ENCODE measurements at places on chromosomes 4 and X.

DNA sequence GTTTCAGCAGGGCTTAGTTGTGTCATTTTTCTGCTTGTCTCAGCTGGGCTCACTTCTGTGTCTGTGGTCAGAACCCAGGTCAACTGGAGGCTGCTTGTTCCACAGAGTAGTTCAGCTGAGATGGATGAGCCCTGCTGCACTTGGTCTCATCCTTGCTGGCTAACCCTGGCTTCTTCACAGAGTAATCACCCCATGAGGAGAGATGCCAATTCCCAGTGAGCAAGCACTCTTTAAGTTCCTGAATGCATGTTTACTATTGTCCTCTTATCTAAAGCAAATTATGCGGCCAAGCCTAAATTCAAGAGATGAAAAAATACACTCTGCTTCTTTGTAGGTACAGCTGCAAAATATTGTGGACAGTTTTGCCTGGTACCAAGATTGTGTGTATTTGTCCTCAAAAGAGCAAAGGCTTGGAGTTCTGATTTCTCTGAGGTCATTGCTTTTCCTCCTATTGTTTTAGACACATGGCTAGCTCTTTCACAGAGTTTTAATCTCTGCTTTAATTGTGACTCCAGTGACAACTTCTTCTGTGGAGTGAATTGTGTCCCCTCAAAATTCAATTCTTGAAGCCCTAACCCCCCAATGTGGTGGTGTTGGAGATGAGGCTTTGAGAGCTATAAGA, 236.6 kb upstream of the ANKRD50 start:
- DNase-seq, result no peak

DNA sequence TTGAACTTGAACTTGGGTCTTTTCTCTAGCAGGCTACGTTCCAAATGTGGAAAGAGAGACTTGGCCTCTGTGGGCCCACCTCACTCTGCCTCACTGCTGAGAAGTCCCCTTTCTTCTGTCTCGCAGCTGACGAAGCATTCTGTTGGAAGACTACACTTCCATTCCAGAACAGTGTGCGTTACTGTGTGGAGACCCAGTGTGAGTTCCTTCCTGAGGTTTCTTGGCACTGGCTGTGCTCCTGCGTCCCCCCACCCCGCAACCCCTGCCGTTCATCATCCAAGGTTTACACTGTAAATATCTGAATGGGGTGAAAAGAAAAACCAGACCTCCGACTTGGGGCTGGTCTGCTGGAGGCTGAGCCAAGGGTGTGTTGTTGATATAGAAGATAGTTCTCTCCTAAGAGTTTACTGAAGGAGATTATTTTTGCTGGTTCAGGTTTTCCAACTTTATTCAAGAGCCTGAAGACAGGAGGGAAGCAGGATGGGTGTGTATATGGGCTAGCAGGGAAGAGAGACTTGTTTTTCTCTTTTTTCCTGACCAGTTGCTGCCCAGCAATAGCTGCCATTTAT, 34.7 kb downstream of the NHSL2 start:
- no peak for DNase-seq

DNA sequence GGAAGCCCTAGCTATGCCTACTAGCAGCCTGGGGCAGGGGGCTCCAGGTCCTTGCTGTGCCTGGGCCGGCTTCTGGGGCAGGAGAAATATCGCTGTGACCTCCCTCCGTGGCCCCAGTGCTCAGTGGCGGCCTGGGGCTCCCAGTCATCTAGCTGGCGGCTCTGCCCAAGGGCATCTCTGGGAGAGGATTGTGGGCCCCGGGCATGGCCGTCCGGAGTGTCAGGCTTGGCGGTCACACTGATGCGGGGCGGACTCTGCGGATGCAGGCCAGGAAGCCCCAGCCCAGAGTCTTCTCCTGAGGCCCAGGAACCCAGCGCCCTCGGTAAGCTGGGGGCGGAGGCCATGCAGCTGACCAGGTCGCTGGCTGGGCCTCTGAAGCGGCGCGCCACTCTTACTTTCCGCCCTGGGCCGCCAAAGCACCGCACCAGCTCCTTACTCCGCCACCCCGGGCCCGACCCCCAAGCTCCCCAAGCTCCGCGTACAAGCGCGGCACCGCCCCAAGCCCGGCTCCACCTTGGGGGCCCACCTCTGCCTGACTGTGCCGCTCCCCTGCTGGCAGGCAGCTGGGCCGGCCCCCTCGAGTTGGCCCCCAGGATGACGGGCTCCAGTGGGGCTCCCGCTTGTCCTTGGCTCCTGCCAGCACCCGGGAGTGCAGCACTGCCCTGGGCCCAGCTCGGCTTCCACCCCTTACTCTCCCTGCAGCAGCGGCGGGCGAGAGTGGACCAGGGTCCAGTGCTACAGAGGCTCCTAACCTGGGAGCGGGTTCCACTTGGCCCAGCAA, 720.0 kb downstream of the PCDH18 start:
- no peak for DNase-seq

GRCh38 chr4:73257234-73257633, 1.4 kb downstream of the ANKRD17 start:
- DNase-seq, result peak; percentile 80

DNA sequence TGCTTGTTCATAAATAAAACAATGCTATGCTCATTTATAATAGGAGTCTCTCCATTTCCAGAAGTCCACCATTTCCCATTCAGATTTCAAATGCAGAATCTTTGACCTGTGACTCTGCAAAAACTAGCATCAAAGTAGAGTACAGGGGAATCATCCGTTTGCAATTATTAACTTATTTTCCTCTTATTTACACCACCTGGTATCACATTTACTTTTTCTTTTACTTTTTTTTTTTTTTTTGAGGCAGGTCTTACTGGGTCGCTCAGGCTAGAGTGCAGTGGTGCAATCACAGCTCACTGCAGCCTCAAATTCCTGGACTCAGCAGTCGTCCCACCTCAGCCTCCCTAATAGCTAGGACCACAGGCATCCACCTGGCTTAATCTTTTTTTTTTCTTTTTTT, 37.6 kb downstream of the RBM47 start:
- DNase-seq, result no peak

- no peak for DNase-seq
Observed at GRCh38 chr4:4320951-4321714, 31.1 kb downstream of the ZBTB49 start.

- DNase-seq, result no peak
Observed at GRCh38 chr4:151774324-151774723, 13.5 kb upstream of the GATB start.

GRCh38 chr4:165060938-165061337, 7.3 kb downstream of the TRIM75 start:
- DNase-seq, result no peak

- DNase-seq, result no peak
Observed at GRCh38 chr4:119478446-119479179, 150.0 kb downstream of the PDE5A start.

- peak; percentile 29 for DNase-seq
Observed at GRCh38 chr4:145625677-145626622, 6.8 kb downstream of the MMAA start.

DNA sequence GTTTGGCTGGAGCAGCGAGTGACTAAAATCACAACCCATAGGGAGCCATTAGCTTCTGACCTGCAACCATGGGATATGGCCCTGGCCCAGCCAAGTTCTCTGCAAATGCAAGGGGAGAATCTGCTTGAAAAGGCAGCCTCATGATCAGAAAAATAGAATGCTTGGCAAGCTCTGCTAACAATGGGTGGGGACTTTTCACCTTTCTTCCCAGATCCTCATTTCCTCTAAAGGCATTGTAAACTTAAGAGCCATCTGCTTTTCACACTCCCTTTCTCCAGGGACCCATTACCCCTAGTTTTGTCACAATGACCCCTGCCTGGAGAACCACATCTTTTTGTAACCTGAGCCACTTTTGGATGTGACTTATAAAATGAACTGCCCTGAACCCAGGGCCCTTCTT, 104.3 kb downstream of the PARM1 start:
- no peak for DNase-seq

GRCh38 chr4:27218013-27218412, 357.4 kb downstream of the STIM2 start:
- no peak for DNase-seq

DNA sequence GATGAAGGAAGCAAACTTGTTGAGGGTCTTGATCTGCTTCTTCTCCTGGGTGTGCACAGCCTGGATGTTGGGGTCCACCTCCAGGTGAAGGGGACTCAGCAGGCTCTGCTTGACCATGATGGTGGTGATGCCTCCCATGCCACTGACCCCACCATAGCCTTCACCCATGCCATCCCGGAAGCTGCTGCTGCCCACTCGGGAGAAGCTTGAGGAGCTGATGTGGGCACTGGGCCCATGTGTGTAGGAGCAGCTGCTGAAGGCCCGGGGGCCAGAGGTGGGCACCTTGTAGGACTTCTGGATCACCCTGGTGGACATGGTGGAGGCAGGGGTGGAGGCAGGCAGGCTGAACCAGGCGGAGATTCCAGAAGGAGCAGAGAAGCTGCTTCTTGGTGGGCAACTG, 432.7 kb upstream of the DIPK2B start:
- no peak for DNase-seq

- DNase-seq, result peak; percentile 54
Observed at GRCh38 chr4:1628892-1629698, 55.0 kb downstream of the FAM53A start.

GRCh38 chrX:3609810-3610209, 103.6 kb downstream of the PRKX start:
- DNase-seq, result no peak

DNA sequence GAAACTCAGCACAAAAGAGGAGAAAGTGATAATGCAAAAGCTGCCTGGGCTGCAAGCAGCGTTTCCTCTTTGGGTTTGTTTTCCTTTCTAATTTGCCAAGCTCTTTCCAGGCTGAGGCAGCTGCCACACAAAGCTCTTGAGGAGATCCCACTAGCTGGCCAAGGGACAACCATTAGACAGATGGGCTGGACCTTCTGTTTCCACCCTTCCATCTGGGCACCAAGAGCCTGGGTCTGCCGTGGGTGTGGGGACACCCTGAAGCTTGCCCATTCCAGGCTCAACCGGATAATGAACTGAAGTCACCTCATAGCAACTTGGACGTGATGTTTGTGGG, 194.6 kb upstream of the C1QTNF7 start:
- no peak for DNase-seq

- no peak for DNase-seq
Observed at GRCh38 chr4:183364025-183364424, 41.8 kb upstream of the CLDN24 start.

- DNase-seq, result no peak
Observed at GRCh38 chrX:68432648-68433047, 647 bp downstream of the OPHN1 start.

GRCh38 chr4:67393699-67394281, 151.5 kb downstream of the CENPC start:
- DNase-seq, result peak; percentile 24

GRCh38 chrX:69024931-69025330, 140.3 kb downstream of the PJA1 start:
- no peak for DNase-seq
